ENCODE measurements at places on chromosomes 2 and 18.

GRCh38 chr18:78637442-78638402 is 341.9 kb upstream of the SALL3 start:
- no peak for DNase-seq

DNA sequence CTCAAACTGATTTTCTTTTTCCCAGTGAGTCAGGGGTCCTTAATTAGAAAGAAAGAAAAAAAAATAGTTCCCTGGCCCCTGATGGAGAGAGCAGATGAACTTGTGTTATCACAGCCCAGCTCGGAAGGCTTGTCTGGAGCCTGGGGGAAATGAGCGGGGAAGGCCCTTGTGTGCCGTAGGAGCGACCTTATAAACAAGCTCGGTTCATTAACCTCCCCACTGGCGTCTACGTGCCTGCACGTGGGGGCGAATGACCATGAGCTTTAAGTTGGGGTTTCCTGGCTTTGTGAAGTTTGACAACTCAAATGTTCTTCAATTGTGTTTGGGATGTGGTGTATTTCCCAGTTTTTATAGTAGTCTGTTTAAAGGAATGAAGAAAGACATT is 69.5 kb downstream of the EPAS1 start:
- DNase-seq, result no peak

DNA sequence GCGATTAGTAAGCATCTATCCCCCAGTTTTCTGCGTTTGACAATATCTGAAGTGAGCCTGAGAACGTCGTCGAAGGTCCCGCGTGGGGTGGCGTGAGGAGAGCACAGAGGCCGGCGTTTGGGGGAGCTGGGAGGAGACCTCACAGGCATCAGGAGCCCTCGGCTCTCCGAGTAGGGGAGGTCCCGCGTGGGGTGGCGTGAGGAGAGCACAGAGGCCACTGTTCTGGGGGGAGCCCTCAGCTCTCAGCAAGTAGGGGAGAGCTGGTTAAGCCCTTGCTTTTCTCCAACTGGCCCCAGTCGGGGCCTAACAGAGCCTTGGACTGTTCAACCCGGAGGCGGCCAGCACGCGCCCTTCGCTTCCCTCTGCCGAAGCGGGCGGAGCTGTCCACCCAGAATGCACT is 134.3 kb downstream of the NFATC1 start:
- no peak for DNase-seq

DNA sequence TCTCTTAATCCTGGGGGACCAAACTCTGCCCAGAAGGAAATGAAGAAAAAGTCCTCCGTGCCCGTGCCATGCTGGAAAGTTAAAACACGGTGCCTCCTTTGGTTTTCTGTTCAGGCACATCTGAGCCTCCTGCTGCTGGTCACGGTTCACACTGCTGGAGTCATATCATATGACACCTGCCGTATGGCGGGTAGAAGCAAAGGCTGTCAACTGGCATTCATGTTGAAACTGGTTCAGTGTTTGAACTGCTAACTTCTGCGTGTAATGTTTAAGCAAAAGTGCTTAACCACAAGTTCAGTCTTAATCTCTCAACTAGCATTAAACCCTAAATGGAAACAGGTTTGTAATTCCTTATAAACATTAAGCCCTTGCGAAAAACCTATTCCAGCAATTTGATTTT is 3.1 kb downstream of the STK39 start:
- DNase-seq, result no peak

- DNase-seq, result no peak
Observed at GRCh38 chr18:20996418-20996817, 115.2 kb downstream of the ROCK1 start.

- DNase-seq, result no peak
Observed at GRCh38 chr2:45833968-45834344, 182.5 kb downstream of the PRKCE start.

DNA sequence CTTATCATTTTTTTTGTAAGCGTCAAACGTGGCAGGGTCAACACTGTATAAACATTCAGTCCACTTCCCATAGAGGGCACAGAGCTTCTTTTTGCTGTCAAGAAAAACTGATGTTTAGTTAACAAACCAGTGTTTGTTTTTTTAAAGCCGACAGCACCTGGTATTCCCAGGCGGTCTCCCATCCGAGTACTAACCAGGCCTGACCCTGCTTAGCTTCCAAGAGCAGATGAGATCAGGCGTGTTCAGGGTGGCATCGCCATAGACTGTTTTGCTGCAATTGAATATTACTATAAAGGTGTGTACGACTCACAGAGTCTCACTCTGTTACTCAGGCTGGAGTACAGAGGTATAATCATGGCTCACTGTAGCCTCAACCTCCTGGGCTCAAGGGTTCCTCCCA is 31.5 kb downstream of the CABYR start:
- no peak for DNase-seq

GRCh38 chr2:172372436-172372835 is 55.0 kb upstream of the ITGA6 start:
- no peak for DNase-seq

DNA sequence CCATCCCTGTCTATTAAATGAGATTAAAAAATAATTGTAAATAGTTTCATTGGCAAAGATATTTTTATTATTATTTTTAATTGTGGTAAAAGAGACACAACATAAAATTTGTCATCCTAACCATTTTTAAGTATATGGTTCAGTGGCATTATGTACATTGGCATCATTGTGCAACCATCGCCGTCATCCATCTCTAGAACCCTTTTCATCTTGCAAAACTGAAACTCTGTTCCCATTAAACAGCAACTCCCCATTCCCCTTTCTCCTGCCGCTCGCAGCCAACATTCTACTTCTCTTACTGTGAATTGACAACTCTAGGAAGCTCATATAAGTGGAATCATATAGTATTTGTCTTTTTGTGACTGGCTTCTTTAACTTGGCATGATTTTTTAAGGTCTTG is 25.3 kb downstream of the LAMA3 start:
- DNase-seq, result no peak

GRCh38 chr18:23302851-23303527 is 150.1 kb upstream of the RIOK3 start:
- DNase-seq, result no peak

GRCh38 chr2:158841850-158842249 is 46.7 kb downstream of the DAPL1 start:
- DNase-seq, result no peak

DNA sequence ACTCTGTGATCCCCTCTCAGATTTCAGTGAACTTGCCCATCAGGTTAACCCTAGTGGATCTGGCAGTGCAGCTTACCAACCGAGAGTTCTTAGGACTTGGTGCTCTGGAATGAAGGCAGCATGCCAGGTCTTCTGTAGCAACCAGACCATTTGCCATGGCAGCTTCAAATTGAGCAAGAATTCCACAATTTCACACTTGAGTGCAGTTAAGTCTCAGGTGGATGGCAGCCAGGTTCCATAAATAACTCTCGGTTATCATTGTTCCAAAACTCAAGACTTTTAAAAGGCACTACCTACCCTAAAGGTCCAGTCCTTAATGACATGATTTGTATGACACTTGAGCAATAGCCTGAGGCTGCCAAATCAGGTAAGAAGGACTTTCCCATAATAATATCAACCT is 48.1 kb downstream of the GALNT3 start:
- DNase-seq, result no peak

- DNase-seq, result no peak
Observed at GRCh38 chr18:25005541-25006403, 346.2 kb downstream of the ZNF521 start.

Measured in esophagus squamous epithelium (tissue), 5 donors.